ENCODE measurements at places on chromosomes 5 and 9.

DNA sequence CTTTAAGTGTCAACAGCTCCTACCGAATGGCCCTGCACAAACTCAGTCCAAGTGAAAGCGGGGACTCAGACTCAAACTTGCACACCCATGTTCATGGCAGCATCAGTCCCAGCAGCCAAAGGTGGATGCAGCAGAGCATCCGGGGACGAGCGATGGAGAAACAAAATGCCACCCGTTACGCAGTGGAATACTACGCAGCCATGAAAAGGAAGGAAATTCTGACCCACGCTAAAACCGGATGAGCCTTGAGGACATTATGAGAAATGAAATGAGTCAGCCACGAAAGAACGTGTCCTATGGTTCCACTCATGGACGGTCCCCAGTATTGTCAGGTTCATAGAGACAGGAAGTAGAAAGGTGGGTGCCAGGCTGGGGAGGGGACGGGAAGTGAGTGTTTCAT lies 48.6 kb upstream of the NOTCH1 start:
- DNase-seq: no peak
- no peaks in the 10 kb centered on the region for H3K36me3 ChIP-seq
- no peaks in the 10 kb centered on the region for H3K27me3 ChIP-seq
- no peak overlapping the region for H3K27ac ChIP-seq

GRCh38 chr9:90064248-90064647 lies 459.4 kb downstream of the GADD45G start:
- H3K27ac ChIP-seq: no peak overlapping the region
- DNase-seq: no peak
- H3K4me1 ChIP-seq: no peaks in the 10 kb centered on the region
- H3K27me3 ChIP-seq: no peaks in the 10 kb centered on the region
- no peaks in the 10 kb centered on the region for H3K36me3 ChIP-seq
- no peak overlapping the region for H3K4me3 ChIP-seq

DNA sequence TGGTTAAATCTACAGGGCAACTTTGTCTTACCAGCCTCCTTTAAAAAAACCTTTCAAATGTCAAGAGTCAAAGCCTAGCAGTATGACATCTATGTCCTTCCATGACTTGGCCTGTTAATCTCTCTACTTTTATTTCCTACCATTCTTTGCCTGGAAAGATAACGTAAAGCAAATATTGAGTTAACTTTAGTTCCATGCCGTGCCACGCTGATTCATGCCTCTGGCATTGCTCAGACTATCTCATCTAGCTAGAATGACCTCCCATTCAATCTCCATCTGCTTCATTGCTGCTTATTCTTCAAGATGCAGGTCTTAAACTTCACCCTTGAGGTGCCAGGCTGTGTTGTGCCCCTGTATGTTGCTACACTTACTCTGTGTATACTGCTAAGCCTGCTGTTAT lies 729.8 kb downstream of the EFNA5 start:
- H3K36me3 ChIP-seq: no peaks in the 10 kb centered on the region
- no peaks in the 10 kb centered on the region for H3K27me3 ChIP-seq
- no peak overlapping the region for H3K27ac ChIP-seq
- DNase-seq: no peak

- no peaks in the 10 kb centered on the region for H3K27me3 ChIP-seq
- H3K4me1 ChIP-seq: peaks cover 50% of the 10 kb centered on the region
- no peak for DNase-seq
- H3K36me3 ChIP-seq: no peaks in the 10 kb centered on the region
Measured at GRCh38 chr5:138878437-138879235, 3.5 kb upstream of the LRRTM2 start.

GRCh38 chr5:32455311-32455710 lies 10.8 kb upstream of the ZFR start:
- no peaks in the 10 kb centered on the region for H3K36me3 ChIP-seq
- H3K27ac ChIP-seq: no peak overlapping the region
- H3K27me3 ChIP-seq: no peaks in the 10 kb centered on the region
- no peaks in the 10 kb centered on the region for H3K4me1 ChIP-seq

DNA sequence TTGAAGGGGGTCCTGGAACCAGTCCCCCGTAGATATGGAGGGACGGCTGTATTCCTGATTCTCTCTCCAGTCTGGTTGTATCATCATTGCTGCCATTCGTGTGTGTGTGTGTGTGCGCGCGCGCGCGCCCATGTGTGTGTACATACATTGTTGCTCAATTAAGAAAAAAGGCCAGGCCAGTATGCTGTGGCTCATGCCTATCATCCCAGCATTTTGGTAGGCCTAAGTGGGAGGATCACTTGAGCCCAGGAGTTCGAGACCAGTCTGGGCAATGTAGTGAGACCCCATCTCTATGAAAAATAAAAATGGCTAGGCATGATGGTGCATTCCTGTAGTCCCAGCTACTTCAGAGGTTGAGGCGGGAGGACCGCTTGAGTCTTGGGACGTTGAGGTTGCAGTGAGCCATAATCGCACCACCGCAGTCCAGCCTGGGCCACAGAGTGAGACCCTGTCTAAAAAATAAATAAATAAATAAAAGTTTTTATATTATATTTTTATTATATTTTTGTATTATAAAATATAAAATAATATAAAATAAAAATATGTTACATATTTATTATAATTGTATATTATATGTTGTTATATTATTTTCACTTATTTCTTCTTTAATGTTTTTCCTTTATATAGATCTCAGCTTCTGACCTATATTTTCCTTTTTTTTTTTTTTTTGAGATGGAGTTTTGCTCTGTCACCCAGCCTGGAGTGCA lies 53.2 kb downstream of the SPIN1 start:
- no peaks in the 10 kb centered on the region for H3K4me1 ChIP-seq
- no peaks in the 10 kb centered on the region for H3K27me3 ChIP-seq
- H3K27ac ChIP-seq: no peak overlapping the region
- no peak overlapping the region for H3K4me3 ChIP-seq

GRCh38 chr5:164563370-164563769 lies 1058.0 kb downstream of the MAT2B start:
- H3K27ac ChIP-seq: no peak overlapping the region
- no peaks in the 10 kb centered on the region for H3K4me1 ChIP-seq
- H3K27me3 ChIP-seq: no peaks in the 10 kb centered on the region
- DNase-seq: no peak
- H3K36me3 ChIP-seq: no peaks in the 10 kb centered on the region
- H3K4me3 ChIP-seq: no peak overlapping the region

GRCh38 chr5:71872311-71872864 lies 153.3 kb downstream of the CARTPT start:
- H3K27me3 ChIP-seq: no peaks in the 10 kb centered on the region
- no peak overlapping the region for H3K4me3 ChIP-seq
- no peaks in the 10 kb centered on the region for H3K4me1 ChIP-seq
- no peak for DNase-seq
- no peaks in the 10 kb centered on the region for H3K36me3 ChIP-seq

GRCh38 chr9:3855929-3856328 lies 330.1 kb upstream of the RFX3 start:
- DNase-seq: no peak
- no peaks in the 10 kb centered on the region for H3K4me1 ChIP-seq
- no peak overlapping the region for H3K27ac ChIP-seq
- no peak overlapping the region for H3K4me3 ChIP-seq

DNA sequence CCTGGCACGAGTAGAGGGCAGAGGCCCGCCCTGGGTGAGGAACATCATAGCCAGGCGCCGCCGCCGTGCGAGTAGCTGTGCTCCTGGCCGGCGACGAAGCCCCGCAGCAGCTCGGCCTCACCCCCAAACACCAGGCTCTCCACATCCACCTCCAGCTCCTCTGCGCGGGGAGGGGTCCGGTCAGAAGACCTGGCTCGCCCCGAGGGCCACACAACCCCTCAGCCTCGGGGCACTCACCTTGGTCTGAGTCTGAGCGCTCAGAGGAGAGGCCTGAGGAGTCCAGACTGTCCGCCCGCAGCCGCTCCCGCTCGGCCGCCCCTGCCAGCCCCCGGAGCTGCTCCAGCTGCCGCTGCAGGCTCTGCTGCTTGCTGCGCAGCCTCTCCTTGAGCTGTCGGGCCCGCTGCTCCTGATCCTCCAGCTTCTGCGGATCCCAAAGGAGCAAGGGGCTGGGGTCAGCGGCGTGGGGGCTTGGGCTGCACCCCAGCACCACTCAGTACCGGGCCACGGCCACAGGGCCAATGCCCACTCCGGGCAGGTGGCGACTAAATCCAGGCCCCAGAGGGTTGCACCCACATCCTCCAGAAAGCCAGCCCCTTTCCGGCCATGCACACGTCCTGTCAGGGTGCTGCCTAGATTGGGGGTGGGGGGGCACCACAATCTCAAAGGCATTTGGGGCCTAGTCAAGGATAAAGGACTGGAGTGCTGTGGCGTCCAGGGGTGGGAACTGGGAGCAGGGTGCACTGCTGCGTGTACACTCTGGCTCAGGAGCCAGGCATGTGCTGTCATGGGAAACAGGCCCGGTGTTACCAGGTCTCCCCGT lies 3.9 kb downstream of the MXD3 start:
- no peaks in the 10 kb centered on the region for H3K27me3 ChIP-seq
- peaks cover 55% of the 10 kb centered on the region for H3K4me1 ChIP-seq
- no peak overlapping the region for H3K4me3 ChIP-seq

DNA sequence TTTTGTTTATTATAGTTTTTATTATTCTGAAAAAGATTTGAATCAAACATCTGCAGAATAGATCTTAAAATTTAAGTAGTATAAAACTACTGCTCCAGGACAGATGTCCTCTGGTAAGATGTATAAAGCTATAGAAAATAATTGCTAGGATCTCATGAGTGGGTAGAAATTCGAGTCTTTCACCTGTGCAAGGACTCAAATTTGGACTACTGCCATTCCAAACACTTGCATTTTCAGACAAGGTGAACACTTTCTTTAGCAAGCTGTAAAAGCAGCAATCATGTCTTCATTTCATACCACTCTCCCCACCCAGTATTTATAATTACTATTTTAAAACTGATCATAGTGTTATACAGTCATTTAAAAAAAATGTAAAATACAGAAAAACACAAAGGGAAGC lies 20.7 kb downstream of the SKP2 start:
- no peak overlapping the region for H3K4me3 ChIP-seq
- peaks cover 15% of the 10 kb centered on the region for H3K36me3 ChIP-seq
- no peak overlapping the region for H3K27ac ChIP-seq
- H3K4me1 ChIP-seq: no peaks in the 10 kb centered on the region
- DNase-seq: no peak

DNA sequence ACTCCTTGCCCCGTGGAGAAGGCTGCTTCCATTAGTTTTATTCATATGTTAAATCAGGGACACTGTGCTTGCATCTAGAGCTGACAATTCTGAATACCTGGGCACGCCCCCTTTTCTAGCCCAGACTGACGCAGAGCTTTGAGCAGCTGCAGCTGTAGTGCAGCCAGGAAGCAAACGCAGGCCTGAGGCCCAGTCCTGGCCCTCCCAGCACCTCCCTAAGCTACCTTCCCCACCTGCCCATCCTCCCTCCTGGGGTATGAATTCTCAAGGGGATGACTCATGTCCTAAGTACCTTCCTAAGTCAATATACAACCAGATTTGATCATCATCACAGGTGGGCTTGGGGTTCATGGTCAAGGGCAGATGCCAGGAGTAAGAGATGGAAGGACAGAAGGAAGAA lies 3.5 kb downstream of the PHF19 start:
- no peak overlapping the region for H3K4me3 ChIP-seq
- no peak for DNase-seq
- H3K4me1 ChIP-seq: peaks cover 34% of the 10 kb centered on the region
- no peaks in the 10 kb centered on the region for H3K27me3 ChIP-seq
- H3K27ac ChIP-seq: no peak overlapping the region

DNA sequence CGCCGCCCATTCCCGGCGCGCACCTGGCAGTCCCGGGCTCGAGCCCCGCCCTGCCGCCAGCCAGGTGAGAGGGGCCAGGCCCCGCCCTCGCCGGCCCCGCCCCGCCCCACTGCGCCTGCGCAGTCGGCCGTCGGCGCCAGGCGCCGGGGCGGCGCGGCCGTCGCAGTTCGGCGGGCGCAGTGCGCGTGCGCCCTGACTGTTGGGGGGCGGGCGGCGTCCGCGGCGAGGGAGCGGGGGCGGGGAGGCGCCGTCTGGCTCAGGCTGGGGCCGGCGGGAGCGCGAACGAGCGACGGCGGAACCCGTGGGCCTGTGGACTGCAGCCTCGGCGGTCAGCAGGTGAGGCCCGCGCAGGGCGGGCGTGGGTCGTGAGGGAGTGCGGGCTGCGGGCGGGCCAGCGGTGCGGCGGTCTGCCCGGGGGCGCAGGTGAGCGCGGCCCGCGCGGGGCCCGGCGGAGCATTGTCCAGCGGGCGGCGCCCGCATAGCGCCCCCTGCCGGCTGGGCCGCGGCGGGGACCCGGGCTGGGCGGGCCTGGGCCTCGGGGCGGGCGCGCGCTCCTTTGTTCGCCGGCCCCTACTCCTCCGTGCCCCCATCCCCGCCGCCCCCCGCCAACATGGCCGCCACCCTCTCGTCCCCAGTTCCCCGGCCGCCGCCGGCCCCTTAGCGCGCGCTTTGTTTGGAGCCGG lies at the start of gene SPIN1:
Gene SPIN1 (plus strand): TSS at position 242 of the 683 bp plus-strand sequence. CDS start 38,096 bp downstream, outside the sequence.
- no peaks in the 10 kb centered on the region for H3K27me3 ChIP-seq
- peak within 1 kb of the TSS; percentile 92 for H3K27ac ChIP-seq
- H3K4me3 ChIP-seq: peak within 1 kb of the TSS; percentile 54
- peak; percentile 53 for DNase-seq

- no peak overlapping the region for H3K4me3 ChIP-seq
- H3K36me3 ChIP-seq: no peaks in the 10 kb centered on the region
- H3K27ac ChIP-seq: no peak overlapping the region
- H3K4me1 ChIP-seq: no peaks in the 10 kb centered on the region
- no peaks in the 10 kb centered on the region for H3K27me3 ChIP-seq
Measured at GRCh38 chr9:83030391-83031107, 32.4 kb downstream of the RASEF start.

DNA sequence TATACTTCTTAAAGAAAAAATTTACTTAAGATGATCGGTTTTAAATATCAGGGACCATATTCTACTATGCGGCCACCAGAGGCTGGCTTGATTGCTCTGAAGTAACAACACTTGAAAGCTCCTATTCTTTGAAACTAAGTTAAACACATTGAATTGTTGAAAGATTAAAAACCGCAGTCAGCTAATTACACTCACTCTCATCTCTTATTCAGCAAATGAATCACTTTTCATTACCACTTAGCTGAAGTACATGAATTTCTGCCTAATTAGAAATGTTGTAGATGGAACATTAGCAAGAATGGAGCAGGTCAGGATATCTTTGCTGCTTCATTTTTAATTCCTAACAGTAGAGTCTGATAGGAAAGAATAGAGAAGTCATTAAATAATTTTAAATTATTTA lies 42.3 kb downstream of the LSM11 start:
- no peak for DNase-seq
- peaks cover 49% of the 10 kb centered on the region for H3K36me3 ChIP-seq
- no peaks in the 10 kb centered on the region for H3K27me3 ChIP-seq
- no peak overlapping the region for H3K4me3 ChIP-seq
- H3K4me1 ChIP-seq: no peaks in the 10 kb centered on the region

- no peaks in the 10 kb centered on the region for H3K36me3 ChIP-seq
- H3K27me3 ChIP-seq: peaks cover 37% of the 10 kb centered on the region
- no peak for DNase-seq
- no peaks in the 10 kb centered on the region for H3K4me1 ChIP-seq
Measured at GRCh38 chr5:1294835-1295649, at the start of gene TERT. Gene TERT, minus strand, starts transcription at chr5:1295068. Its CDS starts 79 bp downstream, at chr5:1294989.

DNA sequence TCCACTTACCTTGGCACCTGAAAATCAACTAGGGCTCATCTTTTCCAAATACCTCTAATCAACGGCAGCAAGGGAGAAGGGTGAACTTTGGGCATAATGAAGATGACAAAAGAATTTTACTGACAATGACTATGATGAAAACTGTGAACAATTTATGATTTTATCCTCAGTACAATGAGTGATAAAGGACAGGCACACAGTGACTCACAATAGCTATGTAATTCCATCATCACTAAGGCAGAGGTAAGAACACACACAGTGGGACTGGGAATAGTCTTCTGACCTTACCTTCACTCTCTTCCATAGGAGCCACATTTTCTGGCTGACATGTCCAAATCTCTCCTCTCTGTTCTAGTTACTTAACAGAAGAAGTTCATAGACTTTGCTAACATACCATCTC lies 26.1 kb upstream of the KCNV2 start:
- no peak overlapping the region for H3K27ac ChIP-seq
- H3K27me3 ChIP-seq: no peaks in the 10 kb centered on the region
- H3K4me3 ChIP-seq: no peak overlapping the region
- no peak for DNase-seq
- H3K36me3 ChIP-seq: no peaks in the 10 kb centered on the region
